T-cell (primary cell): ENCODE measurements at places on chromosomes 13 and 19. TPM values are rescaled to one million over a fixed set of nuclear protein-coding genes. Genes with fewer than 3 reads are reported as not detected.

- H3K4me1 ChIP-seq = peaks cover 27% of the 10 kb centered on the region
- no peak overlapping the region for H3K27ac ChIP-seq
- no peaks in the 10 kb centered on the region for H3K27me3 ChIP-seq
- peaks cover 86% of the 10 kb centered on the region for H3K36me3 ChIP-seq
- H3K4me3 ChIP-seq = no peak overlapping the region
These were observed 23.4 kb downstream of the VRK3 start for GRCh38 chr19:50001775-50002174.

DNA sequence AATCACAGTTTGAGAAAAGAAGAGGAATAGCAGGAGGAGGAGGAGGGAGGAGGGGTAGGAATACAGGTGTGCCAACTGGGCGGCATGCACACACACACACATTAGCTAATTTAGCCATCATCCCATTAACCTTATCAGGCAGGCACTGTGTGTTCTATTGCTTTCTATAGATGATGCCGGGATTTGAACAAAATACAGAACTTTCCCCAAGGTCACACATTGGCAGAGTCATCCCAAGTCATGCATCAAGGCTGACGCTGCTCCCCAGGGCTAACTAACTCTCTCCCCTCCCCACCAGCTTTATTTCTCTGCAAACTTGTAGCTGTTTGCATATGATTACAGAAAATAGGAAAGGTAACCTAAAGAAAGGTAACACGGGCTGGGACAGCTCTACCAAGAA, 83.0 kb downstream of the NUFIP1 start:
- H3K27me3 ChIP-seq = peaks cover 7% of the 10 kb centered on the region
- no peaks in the 10 kb centered on the region for H3K4me1 ChIP-seq
- no peak overlapping the region for H3K27ac ChIP-seq
- H3K4me3 ChIP-seq = no peak overlapping the region

DNA sequence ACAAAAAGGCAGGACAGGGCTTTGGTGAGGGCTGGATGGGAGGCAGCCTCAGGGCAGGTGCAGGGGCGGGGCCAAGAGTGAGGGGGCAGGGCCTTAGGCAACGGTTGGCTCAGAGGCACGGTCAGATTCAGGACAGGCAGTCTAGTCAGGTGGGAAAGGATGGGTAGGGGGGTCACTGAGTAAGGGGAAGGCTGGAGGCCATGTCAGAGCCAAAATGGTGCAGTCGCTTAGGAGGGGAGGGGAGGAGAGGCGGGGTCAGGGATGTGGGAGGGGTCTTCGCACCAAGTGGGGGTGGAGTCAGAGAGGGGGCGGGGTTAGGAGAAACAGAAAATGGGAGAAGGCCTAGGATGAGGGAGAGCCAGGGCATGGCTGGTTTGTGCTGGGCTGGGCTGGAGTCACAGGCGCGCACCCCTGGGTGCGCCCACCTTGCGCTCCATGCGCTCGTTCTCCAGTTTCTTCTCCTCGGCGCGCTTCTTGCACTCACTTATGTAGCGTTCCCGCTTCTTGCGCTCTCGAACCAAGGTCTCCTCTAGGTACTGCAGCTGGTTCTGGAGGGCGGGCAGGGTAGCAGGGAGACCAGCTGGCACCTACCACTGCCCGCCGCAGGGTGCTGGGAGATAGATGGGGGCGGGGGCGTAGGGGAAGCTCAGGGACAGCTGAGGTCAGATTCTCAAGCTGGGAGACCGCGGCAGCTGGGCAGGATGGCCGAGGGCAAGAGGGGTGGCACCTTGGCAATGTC, 6.8 kb upstream of the RGL3 start:
- no peak for DNase-seq
- no peak overlapping the region for H3K27ac ChIP-seq
- no peak overlapping the region for H3K4me3 ChIP-seq
- peaks cover 61% of the 10 kb centered on the region for H3K27me3 ChIP-seq

SHISA7 gene
- not detected for total RNA-seq

DNA sequence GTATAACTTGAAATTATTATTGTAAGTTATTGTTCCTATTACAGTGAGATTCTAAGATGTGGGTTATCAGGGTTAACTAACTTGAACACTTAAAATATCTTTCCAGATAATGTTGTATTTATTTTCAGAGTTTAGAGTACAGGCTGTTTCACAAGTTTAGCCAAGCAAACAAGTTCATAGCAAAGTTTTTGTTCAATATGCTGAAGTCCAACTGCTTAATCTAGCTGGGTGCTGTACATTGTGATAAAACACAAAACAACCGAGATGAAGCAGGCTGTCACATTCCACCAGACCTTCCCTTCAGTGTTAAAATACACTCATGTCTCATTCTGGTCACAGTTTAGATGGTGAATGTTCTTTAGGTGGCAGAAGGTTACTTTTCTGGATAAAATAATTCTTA, 148.0 kb upstream of the PCDH20 start:
- H3K27me3 ChIP-seq = no peaks in the 10 kb centered on the region
- H3K4me3 ChIP-seq = no peak overlapping the region
- no peak overlapping the region for H3K27ac ChIP-seq
- no peak for DNase-seq
- H3K4me1 ChIP-seq = no peaks in the 10 kb centered on the region

- H3K27me3 ChIP-seq = no peaks in the 10 kb centered on the region
- DNase-seq = no peak
- H3K4me1 ChIP-seq = no peaks in the 10 kb centered on the region
- no peaks in the 10 kb centered on the region for H3K36me3 ChIP-seq
These were observed 466.7 kb downstream of the MYO16 start for GRCh38 chr13:109096101-109096500.

DCT gene
- total RNA-seq = 0.19 TPM

ZNF20 gene
- 2.2 TPM for total RNA-seq

DNA sequence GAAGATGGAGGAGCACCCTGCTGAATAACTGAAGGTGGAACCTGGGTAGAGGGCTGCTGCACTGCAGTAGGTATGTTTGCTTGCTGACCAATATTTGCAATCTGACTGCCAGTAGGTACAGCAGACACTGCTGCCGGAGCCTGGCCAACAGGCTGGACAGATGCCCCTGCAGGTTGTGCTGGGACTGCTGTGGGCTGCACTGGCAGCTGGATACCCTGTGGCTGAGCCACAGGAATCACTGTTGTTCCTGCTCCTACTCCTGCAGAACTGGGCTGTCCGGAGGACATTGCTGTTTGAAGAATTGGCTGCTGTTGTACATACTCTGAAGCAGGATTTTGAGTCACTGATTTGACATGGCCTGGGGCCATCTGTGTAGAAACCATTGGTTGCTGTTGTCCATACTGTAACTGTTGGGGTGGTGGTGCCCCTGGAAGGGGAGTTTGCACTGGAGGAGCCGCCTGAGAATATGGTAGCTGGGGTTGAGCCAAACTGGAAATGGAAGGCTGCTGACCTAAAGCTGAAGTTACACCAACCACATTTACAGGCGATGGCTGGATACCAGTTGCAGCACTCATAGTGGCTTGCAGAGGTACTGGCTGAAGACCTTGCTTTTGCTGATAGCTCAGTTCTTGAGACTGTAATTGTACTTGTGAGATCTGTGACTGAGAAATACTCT, 2.2 kb downstream of the TSC22D1 start:
- DNase-seq = no peak
- no peaks in the 10 kb centered on the region for H3K36me3 ChIP-seq
- no peak overlapping the region for H3K4me3 ChIP-seq
- no peak overlapping the region for H3K27ac ChIP-seq

GRCh38 chr13:66984241-66984640, 245.9 kb downstream of the PCDH9 start:
- no peaks in the 10 kb centered on the region for H3K36me3 ChIP-seq
- DNase-seq = no peak
- no peaks in the 10 kb centered on the region for H3K27me3 ChIP-seq
- no peak overlapping the region for H3K27ac ChIP-seq

DNA sequence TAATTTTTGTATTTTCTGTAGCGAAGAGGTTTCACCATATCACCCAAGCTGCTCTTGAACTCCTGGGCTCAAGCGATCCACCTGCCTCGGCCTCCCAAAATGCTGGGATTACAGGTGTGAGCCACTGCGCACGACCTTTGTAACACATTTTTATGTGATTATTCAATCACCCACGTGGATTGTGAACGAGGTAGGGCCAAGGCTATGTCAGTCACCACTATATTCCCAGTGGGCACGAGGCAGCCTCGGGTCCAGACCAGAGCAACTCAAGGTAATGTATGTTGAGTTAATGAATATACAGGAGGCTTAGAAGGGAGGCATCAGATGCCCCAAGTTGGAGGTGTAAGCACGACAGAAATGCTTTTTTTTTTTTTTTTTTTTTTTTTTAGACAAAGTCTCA, 8.9 kb downstream of the PTGIR start:
- no peak overlapping the region for H3K4me3 ChIP-seq
- H3K27ac ChIP-seq = no peak overlapping the region
- no peak for DNase-seq
- no peaks in the 10 kb centered on the region for H3K36me3 ChIP-seq
